Right lung (tissue), 10 donors: ENCODE measurements at places on chromosomes 6 and 20.

GRCh38 chr6:113856625-113857555 is at the start of gene MARCKS:
Gene MARCKS, plus strand, starts transcription at chr6:113857345. Its CDS starts 401 bp downstream, at chr6:113857746.
- DNase-seq = peak; percentile 94

DNA sequence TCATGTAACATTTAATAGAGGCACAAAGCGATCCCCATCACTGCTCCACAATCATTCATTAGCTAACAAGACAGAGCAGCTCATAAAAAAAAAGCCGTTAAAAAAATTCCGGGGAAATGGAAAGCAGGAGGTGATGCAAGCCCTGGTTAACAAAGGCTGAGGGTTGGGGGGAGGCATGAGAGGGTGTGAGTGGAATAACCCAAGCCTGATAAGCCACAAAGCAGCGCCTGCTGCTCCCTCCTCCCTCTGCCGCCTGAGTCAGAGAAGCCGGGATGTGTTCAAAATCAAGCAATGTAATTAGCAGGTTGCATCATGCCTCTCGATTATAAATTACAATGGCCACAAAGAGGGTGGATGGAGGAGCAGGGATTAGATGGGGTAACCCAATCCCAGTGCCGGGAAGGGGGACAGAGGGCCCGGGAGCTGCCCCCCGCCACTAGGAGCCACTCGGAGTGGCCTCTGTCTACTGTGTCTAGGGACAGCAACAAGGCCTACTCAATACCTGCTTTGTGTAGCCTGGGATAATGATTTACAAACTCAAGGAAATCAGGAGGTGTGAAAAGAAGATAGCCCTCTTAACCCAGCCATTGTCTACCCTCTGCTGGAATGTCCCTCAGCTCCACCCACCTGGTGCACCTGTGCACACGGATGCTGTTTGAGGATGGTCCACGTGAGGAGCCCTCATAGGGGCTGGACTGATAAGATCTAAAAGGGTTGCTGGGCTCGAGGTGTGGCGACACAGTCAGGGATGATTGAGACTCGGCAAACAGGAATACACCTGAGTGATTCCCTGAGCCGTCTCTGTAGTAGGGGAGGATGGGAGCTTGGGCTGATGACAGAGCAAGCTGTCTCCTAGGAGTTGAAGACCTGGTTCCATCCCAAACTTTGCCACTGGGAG is 156.9 kb downstream of the VEGFA start:
- DNase-seq = peak; percentile 74

GRCh38 chr6:139109558-139109957 is 25.3 kb upstream of the HECA start:
- no peak for DNase-seq

DNA sequence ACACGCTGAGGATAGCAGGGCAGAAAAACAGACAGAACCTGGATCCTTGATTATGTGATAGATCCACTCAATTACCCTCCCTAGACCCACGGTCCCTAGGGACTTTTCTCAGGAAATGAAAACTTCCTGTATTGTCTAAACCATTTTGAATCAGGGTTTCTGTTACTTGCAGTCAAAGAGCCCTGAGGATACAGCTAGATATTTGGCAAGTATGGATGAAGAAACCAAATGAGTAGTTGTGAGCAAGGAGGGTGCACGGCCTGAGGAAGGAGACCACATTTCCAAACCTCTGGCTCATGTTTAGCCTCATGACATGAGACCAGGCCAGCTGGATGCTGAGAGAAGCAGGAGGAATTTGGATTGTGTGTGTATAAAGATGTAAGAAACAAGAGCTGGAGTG is 91.6 kb downstream of the MRPL14 start:
- no peak for DNase-seq

DNA sequence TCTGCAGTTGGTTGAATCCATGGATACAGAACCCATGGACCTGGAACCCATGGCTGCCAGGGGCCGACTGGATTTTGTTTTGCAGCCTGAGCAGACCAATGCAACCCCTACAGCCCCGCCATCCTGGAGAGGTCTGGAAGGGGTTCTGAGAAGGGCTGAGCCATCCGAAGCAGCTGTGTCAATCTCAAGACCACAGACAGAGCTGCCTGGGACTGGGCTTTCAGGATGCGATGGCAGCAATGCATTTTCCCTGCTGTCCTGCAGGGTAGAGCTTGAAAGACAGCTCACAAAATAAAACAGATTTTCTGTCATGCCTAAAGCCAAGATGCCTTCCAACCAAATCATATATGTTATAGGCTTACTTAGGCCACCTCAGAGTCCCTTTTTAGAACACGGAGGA is 125.8 kb upstream of the NXT1 start:
- DNase-seq = no peak

DNA sequence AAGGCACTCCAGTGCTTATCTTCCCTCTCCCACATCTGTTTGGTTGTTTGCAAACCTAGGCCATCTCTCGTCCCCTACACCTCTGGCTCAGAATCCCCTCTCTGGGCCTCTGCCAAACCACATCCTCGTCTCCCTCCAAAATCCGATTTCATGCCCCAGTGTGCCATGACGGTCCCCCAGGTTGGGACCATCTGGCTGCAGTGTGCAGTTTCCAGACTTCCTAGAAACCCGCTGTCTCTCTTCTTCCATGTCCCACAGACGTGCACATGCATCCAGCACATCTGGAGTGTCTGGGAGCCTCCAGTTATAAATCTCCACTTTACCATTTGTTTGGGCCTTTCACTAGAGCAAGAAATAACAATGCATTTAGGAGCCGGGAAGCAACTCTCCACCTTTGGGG is 316.2 kb downstream of the KIF16B start:
- DNase-seq = no peak
